Bronchus fibroblast of lung (primary cell): ENCODE measurements at places on chromosomes 4 and X. TPM values are rescaled to one million over a fixed set of nuclear protein-coding genes. Genes with fewer than 3 reads are reported as not detected.

Gene MORF4L2
- total RNA-seq: 382 and 609 TPM in 2 replicates

Gene TLR2
- 1.8 and 1.9 TPM in 2 replicates for total RNA-seq

Gene TMEM47
- total RNA-seq: 21.9 and 25.7 TPM in 2 replicates

Gene UGT2B17
- not detected in 2 replicates for total RNA-seq

Gene ADGRL3
- total RNA-seq: 0.15 and 0.34 TPM in 2 replicates

Gene CENPVL2
- total RNA-seq: not detected in 2 replicates

Gene SLC7A11
- total RNA-seq: 8.8 and 10.9 TPM in 2 replicates

Gene EMCN
- total RNA-seq: not detected in 2 replicates

Gene GDPD2
- total RNA-seq: not detected in 2 replicates

Gene SPANXB1
- not detected in 2 replicates for total RNA-seq

Gene ZNF157
- total RNA-seq: 0.17 TPM in 1 of 2 replicates, not detected in the other

Gene TAF9B
- 28.4 and 29.9 TPM in 2 replicates for total RNA-seq

Gene TRAM1L1
- 3.9 and 4.4 TPM in 2 replicates for total RNA-seq

Gene ARR3
- not detected in 2 replicates for total RNA-seq

Gene CHST7
- 7.9 and 8.9 TPM in 2 replicates for total RNA-seq

Gene PRR27
- not detected in 2 replicates for total RNA-seq

Gene RHOXF1
- not detected in 2 replicates for total RNA-seq

Gene KLB
- not detected in 2 replicates for total RNA-seq

Gene BANK1
- 0.15 and 0.17 TPM in 2 replicates for total RNA-seq

Gene DAPP1
- not detected in 2 replicates for total RNA-seq

Gene ZNF275
- 4.8 and 4.9 TPM in 2 replicates for total RNA-seq

Gene COL25A1
- under 0.01 and 0.17 TPM in 2 replicates for total RNA-seq

Gene MAOA
- total RNA-seq: 45.0 and 45.4 TPM in 2 replicates

Gene LINC00632
- total RNA-seq: 5.2 and 8.7 TPM in 2 replicates

Gene DCAF8L2
- total RNA-seq: not detected in 2 replicates

Gene NAP1L2
- total RNA-seq: not detected in 2 replicates

Gene BGN
- 14.0 TPM in 2 replicates for total RNA-seq

Gene PNMA5
- total RNA-seq: not detected in 2 replicates

Gene BEND4
- not detected in 2 replicates for total RNA-seq

Gene VCX
- not detected in 2 replicates for total RNA-seq

Gene PROM1
- total RNA-seq: 0.17 TPM in 1 of 2 replicates, not detected in the other
